ENCODE measurements at places on chromosomes 1 and 21. TPM values are rescaled to one million over a fixed set of nuclear protein-coding genes. Genes with fewer than 3 reads are reported as not detected.

DNA sequence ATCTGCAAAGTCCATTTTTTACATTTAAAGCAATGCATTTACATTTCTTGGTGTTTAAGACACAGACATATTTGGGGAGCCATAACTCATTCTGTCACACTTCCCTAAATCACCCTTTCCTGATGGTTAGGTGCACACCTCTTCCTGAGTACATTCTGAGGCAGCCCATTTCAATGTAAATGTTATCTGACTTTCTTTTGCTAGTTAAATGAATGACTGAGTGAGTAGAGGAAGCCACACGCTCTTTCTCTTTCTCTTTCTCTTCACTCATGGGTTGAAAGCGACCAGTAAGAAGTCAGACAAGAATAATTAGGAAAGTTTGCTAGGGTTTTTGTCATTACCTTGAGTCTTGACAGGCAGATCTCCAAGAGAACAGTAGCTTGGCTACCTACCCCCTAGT lies 143.1 kb downstream of the S1PR1 start:
- no peaks in the 10 kb centered on the region for H3K27me3 ChIP-seq
- H3K4me1 ChIP-seq = no peaks in the 10 kb centered on the region
- DNase-seq = no peak

DNA sequence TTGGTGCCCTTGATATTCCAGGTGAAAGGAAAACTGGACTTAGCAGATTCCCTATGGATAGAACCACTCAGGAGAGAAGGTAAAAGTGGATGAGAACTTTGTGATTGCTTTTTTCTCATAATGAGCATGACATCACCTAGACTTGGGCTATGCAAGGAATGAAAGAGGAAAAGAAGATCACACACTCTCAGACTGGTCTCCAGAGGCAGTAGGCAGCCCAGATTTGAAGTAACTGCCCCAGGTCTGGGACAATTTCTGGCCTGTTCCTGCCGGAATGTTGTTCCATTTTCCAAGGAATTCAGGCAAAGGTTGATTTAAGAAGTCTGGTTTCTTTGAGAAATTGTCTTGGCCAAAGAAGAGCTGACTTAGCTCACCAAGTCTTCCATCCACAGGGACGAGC lies 31.7 kb upstream of the USP24 start:
- H3K36me3 ChIP-seq = no peaks in the 10 kb centered on the region
- H3K4me1 ChIP-seq = no peaks in the 10 kb centered on the region
- no peak overlapping the region for H3K27ac ChIP-seq
- DNase-seq = no peak
- H3K27me3 ChIP-seq = no peaks in the 10 kb centered on the region
- no peak overlapping the region for H3K4me3 ChIP-seq

Gene ERRFI1
- 777 TPM for total RNA-seq

GRCh38 chr1:81478219-81478618 lies 322.5 kb upstream of the ADGRL2 start:
- H3K36me3 ChIP-seq = no peaks in the 10 kb centered on the region
- H3K27me3 ChIP-seq = no peaks in the 10 kb centered on the region
- no peak overlapping the region for H3K27ac ChIP-seq
- DNase-seq = no peak
- no peak overlapping the region for H3K4me3 ChIP-seq
- H3K4me1 ChIP-seq = no peaks in the 10 kb centered on the region

GRCh38 chr21:42921927-42922326 lies 3.5 kb downstream of the ERVH48-1 start:
- peaks cover 7% of the 10 kb centered on the region for H3K4me1 ChIP-seq
- no peak overlapping the region for H3K4me3 ChIP-seq
- no peaks in the 10 kb centered on the region for H3K27me3 ChIP-seq
- no peak for DNase-seq

Gene OR2T29
- not detected for total RNA-seq

DNA sequence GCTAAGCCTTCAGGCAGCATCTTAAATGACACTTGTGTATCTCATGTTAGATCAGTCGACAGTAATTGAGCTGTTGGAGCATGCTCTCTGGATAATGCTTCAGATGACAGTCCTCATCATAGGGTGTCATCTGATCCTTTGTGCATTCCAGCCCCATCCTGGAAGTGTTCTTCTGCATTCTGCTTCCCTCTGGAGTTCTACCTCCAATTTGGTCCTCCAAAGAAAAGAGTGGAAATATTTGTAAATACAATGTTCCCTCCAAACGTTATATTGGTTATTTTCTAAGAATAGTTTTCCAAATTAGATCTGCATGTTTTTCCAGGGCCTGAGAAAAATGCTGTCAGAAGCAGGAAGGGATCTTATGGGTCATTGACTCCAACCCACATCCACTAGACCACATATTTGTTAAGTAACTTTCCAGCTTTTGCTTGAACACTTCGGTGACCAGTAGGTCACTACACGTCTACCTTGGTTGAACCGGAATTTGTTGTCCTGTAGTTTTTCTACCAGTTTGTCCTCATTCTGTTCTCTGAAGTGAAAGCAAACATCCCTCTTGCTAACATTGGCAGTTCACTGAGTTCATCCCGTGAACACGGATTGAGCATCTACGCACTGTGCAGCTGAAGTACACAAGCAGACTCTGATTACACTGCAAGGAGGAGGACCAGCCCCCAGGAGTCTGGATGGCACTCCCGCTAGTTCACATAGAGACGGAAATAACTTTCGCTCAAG lies 136.0 kb downstream of the TLR5 start:
- H3K27me3 ChIP-seq = peaks cover 4% of the 10 kb centered on the region
- no peaks in the 10 kb centered on the region for H3K4me1 ChIP-seq
- no peak overlapping the region for H3K27ac ChIP-seq
- no peak for DNase-seq
- H3K4me3 ChIP-seq = no peak overlapping the region

GRCh38 chr1:46969014-46969619 lies 27.8 kb upstream of the CYP4A11 start:
- no peaks in the 10 kb centered on the region for H3K36me3 ChIP-seq
- no peak overlapping the region for H3K4me3 ChIP-seq
- DNase-seq = no peak
- no peaks in the 10 kb centered on the region for H3K4me1 ChIP-seq
- peaks cover 13% of the 10 kb centered on the region for H3K27me3 ChIP-seq

Gene ADAMTSL4
- total RNA-seq = 4.3 TPM
